ENCODE measurements at places on chromosomes 12 and 14.

DNA sequence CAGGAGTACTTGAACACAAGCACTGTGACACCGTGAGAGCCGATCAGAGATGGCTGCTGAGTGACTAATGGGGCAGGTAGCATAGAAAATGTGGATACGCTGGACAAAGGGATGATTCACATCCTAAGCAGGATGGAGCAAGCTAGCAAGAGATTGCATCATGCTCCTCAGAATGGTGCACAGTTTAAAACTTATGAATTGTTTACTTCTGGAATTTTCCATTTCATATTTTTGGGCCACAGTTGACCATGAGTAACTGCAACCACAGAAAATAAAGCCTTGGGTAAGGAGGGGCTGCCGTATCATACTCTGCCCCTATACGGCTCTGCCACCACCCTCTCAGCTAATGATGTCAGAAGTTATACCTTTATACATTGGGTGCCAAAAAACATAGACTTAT is 23.3 kb upstream of the MARK3 start:
- no peak for DNase-seq

DNA sequence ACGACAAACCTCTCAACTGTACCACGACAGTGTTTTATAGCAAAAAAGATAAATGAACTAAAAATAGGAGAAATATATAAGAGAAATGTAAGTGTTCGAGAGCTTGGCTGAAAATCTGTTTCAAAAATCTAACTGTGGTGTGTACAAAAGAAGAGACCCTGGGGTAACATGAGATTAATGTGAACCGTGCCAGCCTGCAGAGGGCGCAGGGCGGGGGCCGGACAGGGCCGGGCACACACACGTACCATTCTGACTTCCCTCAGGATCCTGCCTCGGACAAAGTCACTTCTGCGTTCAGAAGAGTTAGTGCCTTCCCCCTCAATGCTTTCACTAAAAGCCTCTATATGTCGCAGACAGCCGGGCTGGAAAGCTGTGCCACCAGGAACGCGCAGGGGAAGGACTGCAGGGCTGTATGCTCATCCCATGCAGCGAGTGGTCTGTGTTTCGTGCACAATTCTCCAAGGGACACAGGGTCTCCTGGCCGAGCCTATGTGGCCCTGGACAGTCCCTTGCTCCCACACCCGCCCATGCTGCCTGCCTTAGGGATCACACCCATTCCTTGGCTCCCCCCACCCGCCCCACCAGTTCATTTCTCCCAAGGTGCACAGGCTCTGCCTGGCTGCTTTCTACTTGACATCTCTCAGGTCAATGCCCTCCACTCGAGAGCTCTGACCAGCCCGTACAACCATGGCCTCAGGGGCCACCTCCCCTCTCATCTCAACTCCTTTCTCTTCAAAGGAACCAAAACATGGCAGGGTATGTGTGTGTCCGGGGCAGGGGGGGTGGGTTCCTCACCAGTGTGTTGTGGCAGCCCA is 8.5 kb downstream of the CDCA4 start:
- no peak for DNase-seq

- no peak for DNase-seq
Observed at GRCh38 chr14:90661866-90662265, 154.4 kb downstream of the TTC7B start.

GRCh38 chr14:60975551-60975950 is 5.3 kb downstream of the TRMT5 start:
- no peak for DNase-seq

DNA sequence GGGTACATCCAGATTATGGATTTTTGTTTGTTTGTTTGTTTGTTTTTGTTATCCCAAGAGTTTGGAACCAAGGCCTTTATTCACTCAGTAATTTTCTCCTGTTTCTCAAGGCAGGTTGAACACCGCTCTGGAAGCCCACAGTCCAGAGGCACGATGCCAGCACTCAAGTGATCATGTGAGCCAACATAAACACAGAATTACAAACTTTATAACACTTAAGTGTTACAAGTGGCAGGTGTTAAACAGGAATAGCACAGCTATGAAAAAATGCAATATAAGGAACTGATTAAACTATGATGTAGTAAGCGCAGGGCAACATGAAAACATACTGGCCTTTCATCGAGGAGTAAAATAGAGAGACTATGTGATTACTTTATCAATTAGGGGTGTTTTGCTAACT is 1885.8 kb upstream of the SEL1L start:
- no peak for DNase-seq

GRCh38 chr14:104240434-104241157 is 102.2 kb downstream of the KIF26A start:
- DNase-seq = no peak

DNA sequence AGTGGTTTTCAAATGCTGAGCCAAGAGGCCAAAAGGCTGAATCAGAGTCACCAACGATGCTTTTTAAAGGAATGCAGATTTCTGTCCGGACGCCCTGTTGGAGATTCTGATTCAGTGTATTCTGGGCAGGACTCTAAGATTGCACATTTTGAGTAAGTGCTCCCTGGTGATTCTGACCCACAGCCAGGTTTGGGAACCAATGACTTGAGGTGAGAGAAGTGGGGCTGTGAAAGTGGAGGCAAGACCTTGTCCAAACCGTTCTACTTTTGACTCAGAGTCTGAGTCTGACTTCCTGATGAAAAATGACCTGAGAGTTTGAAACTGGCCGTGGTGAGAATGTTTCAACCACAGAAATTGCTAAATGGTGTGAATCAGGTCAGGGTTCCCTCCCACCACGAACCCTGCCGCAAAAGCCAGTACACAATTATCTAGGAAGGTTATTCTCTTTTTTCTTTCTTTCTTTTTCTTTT is 90.2 kb downstream of the NTN4 start:
- DNase-seq = no peak

GRCh38 chr12:118166946-118167345 is 31.0 kb downstream of the PEBP1 start:
- no peak for DNase-seq

DNA sequence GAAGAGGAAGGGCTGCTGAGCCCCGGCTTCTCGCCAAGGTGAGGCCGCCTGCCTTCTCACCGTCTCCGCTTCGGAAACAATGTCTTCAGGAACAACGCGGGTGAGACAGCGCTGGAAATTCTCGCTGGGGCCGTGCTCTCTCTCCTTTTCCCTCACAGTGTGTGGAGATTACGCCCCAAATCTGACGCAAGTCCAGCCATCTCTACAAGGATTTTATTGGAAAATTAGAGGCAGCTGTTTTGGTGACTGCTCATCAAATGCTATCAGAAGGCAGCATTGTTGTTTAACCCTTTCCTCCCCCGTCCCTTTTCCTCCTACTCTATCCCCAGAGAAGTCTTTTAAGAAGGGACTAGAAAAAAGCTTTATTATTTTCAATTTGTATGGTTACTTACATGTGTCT is 53.5 kb downstream of the PIWIL1 start:
- no peak for DNase-seq

Data from stimulated activated CD8-positive, alpha-beta memory T cell treated with anti-CD3 and anti-CD28 coated beads, Interleukin-15, amount 100 ng/mL, for 24 hours (primary cell).